NCI-H1092 (cell line): ENCODE measurements at places on chromosomes 2 and 18.

DNA sequence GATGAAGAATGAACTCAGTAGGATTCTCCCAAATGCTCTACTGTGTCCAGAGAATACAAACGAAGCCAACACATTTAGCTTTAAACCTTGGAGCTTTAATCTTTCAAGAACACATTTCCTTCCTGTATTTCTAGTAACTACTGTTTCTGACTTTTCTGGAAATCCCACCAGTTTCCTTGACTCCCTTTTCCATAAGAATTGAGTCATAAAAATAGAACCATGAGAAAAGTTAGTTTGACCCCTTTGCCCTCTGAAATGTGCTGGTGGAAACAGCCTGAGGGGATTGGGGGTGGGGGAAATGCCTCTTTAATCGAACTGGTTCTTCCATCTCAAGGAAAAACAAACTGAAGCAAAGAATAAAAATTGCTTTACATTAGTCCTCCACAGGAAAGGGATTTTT lies 123.9 kb downstream of the TMEM17 start:
- no peak for DNase-seq

DNA sequence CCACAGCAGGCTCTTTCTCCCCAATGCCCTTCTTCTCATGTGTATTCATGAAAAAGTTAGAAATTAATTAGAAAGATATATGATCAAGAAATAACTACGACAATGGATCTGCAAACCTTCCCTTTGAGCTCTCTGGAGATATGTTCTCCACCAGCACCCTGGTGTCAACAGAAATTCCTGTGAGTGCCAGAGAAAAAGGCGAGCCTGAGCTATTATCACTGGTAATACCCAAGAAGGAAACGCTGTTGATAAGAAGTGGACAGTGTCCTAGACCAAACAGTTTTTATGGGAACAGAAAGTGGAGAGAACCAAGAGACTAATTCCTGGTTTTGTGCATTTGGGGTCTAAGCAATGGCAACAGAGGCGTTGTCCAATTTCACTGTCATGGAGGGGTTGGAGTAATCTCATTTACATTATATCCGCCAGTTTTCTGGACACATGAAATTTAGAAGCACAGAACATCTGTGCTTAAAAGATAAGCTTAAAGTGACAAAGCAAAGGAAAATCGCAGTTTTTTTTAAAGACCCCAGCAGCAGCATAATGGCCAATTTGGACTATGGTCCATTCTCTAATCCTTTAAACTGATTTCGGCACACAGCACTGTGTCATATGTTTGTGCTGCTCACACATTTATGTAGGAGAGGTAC lies 47.2 kb upstream of the CDC42EP3 start:
- no peak for DNase-seq

DNA sequence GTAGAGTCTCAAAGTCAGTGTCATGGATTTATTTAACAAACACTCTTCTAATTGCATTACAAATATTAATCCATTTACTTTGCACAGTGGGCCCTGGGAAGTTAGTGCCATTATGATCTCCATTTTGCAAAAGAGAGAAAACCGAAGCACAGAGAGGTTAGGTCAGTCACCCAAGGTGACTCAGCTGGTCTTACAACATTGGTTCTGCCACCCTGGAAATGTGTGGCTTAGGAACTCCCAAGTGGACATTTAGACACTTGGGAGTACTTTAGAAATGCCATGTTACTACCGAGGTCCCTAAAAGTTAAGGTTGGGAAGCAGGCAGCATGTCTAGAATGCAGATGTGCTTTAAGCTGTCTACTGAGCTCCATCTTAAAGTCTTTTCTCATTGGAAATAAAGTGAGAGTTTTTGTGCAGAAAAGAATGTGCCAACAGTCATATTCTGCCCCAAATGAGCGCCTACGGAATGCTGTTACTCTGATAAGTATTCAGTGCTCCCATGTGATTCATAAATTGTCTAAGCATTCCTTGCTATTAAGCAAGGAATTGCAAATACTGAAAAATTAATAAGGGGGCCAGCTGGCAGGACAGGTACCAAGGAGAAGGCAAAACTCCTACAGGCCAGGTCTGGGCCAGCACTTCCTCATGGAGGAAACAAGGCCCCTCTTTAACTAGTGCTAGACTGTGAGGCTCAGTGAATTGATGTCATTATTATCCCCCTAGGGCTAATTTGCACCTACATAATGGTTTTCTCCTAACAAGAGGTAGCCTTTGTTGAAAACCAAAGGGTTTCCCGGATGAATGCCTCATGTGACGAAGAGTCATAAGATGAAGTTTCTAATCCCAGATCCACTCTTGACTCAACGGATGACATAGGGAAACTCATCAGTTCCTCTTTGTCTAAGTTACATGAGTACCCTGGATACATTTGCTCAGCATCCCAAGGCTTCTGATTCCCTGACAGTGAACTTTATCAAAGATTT lies 16.3 kb downstream of the NRP2 start:
- no peak for DNase-seq

DNA sequence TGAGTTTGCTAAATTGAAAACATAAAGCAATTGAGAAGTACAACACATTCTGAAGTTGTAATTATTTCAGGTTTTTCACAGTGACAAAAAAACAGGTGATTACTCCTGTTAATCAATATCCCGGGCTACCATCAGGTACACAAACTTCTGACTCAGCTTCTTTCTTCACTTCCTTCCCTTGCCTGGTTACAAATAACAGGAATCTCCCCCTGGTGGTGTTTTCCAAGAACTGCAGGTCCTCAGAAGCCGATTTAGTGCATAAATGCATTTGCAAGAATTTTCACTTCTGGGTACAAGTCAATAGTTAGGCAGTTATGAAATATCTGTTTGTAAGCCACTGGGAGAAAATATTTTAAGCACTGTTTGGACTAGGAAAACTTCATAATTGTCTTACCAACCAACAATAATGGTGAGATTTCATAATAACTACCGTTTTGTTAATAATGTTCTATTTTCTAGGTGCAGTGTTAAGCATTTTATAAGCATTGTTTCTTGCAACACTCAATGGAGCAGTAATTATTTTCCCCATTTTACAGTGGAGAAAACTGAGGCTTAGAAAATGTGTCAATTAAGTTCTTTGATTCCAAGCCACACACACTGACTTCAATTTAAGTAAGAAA lies 12.4 kb upstream of the GMCL1 start:
- peak; percentile 71 for DNase-seq

DNA sequence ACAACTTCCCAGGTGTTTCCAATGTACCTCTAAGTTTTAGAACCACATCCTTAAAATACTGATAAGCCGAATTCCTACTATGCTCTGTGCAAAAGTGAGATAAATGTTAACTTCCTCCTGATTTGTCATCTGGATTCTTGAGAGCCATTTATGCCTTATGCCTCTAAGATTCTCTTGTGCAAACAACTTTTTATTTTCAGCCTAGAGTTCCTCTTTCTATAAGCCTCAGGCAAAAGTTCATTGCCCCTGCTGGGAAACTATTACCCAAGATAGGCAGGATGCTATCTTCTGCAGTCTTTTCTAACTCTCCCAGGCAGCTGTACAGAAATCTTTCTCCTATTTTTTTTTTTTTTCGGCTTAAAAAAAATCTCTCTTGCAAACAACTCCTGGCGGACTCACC lies 216.1 kb downstream of the KCNJ3 start:
- DNase-seq, result no peak

DNA sequence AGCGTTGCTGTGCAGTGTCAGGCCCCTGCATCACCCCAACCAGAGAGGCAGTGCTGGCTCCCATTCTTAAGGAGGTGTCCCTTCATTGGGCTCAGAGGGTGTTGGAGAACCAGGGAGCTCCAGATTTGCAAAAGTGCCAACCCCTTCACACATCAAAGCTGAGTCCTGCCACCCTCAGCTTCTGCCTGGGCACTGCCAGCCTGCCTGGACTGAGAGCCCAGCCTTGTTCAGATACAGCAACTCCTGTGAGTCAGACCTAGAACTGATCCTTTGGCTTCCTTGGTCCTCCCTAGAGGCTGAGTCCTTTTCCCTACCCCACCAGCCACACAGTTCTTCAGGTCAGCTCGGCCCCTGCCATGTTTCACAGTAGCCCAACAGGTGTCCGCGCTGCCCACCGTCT lies 424.9 kb upstream of the MYT1L start:
- no peak for DNase-seq

GRCh38 chr18:8717011-8717770 lies 11.8 kb downstream of the MTCL1 start:
- DNase-seq, result no peak

GRCh38 chr2:65404988-65405697 lies 27.3 kb downstream of the SPRED2 start:
- no peak for DNase-seq

GRCh38 chr2:6754419-6754818 lies 111.3 kb downstream of the CMPK2 start:
- DNase-seq, result no peak

GRCh38 chr2:29733213-29733612 lies 188.2 kb downstream of the ALK start:
- no peak for DNase-seq

- DNase-seq, result no peak
Measured at GRCh38 chr2:46520130-46520711, 40.9 kb downstream of the TMEM247 start.

GRCh38 chr18:30245766-30246455 lies 796.6 kb downstream of the DSC3 start:
- DNase-seq, result no peak

- peak; percentile 75 for DNase-seq
Measured at GRCh38 chr2:26846334-26847306, 1.3 kb upstream of the DPYSL5 start.

DNA sequence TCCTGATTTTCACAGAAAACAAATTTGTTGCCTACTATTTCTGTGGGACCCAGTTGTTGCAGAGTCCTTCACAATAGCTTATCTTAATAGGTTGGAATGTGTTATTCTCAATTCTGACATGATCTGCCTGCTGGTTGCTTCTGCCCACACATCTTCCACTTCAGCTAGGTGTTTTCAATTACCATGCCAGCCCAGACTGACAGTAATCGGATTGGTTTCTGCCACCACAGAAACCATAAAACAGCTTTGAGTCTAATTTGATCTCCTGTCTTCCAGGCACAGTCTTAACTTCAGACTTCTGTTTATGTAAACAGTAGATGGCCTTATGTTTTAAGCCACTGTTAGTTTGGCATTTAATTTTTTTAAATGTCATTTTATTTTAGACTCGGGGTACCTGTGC lies 248.2 kb upstream of the RBMS1 start:
- no peak for DNase-seq

GRCh38 chr2:187302116-187302515 lies 145.9 kb downstream of the CALCRL start:
- no peak for DNase-seq

DNA sequence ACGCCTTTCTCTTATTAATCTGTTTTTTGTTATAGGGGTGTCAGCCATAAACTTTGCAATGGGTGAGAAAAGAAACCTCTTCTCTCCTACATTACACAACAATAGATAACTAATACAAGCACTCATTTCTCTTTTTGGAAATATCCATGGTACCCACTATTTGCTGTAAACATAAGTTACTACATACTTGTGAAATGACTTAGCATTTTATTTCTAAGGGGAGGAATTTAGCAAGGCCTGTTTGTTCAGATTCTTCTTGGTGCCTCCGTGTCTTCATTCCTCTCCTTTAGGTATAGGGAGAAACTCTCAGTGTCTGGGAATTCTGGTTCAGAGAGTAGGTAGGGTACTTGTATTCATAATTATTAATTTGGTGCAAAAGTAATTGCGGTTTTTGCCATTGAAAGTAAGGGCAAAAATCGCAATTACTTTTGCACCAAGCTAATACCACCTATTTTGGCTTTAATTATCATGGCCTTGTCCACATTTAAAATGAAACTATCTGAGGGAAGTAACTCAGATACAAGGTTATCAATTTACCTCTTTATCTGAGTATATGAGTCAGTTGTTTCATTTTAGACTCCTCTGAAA lies 134.8 kb downstream of the MREG start:
- no peak for DNase-seq

- peak; percentile 62 for DNase-seq
Measured at GRCh38 chr2:26911911-26912861, 58.3 kb upstream of the MAPRE3 start.

- DNase-seq, result no peak
Measured at GRCh38 chr18:42706618-42707017, 408.9 kb downstream of the RIT2 start.

DNA sequence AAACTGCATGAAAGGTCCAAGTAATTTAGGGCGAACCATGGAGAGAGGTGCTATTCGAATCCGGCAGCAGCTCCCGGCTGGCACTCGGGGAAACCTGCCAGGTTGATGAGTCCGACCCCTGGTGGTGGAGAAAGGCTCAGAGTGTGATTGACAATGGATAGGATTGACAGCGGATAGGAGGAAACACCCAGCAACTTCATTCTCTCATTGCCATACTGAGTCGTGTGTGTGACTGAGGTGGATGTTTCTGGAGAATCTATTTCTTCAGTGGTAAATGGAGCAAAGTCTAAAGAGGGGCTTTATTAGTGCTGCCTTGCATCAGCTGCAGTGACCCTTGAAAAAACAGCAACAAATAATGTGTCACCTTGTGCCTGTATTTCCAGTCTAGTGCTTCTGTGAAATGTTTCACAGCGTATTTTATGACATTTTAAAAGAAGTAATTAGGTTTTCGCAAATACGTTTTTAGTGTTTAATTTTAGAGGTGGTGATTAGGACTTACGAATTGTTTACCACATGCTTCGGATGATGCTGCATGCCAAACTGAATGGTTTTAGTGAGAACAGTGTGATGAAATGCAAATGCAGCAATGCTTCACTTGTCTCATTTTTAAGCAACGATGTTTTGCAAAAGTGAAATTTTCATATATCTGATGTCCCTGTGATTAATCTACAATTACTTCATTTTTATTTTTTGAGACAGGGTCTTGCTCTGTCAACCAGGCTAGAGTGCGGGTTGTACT lies 102.0 kb downstream of the DCDC2C start:
- no peak for DNase-seq
